ENCODE measurements at places on chromosomes 5 and 9.

DNA sequence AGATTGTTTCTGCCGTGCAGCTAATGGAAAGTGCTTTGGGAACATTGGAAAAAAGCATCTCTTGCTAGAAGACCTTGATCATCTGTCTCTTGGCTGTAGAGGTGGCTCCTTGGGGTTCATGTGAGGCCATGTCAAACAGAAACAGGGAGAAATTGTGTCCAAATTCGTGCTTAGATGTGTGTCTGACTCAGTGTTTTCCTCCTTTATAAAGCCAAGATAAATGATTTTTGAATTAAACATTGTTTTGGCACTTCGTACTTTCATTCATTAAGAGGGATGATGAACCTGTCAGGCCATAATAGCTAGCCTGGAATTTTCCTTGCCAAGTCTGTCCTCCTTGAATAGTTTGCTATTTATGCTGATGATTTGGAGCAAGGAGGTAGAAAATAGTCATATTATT is 143.8 kb downstream of the FBXL7 start:
- no peak for DNase-seq

GRCh38 chr9:113604393-113604792 is 140.9 kb downstream of the RGS3 start:
- no peak for DNase-seq

DNA sequence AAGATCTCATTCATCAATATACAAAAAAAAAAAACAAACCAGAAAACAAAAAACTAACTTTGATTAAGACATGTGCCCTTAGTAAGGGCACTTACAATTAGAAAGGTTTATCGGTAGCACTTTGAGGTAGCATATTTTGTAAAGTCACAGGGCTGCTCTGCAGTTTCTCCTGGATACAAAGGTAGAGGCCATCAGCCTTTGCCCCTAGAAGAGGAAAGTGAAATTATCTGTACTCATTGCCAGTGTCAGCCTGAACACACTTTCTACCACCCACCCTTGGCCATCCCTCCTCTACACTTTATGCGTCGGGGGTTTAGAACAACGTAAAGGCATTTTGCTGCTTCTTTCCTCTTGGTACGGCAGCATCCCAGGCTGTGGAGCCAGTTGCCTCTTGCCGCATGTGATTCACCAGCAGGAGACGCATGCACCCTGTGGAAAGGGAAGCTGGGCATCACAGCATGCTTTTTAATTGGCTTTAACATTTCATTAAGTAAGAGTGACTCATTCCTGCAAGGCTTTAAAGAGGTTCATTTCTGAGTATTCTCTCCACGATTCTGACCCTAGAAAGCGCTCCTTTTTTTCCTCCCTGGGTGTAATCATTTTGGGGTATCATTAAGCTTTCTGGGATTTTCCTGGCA is 84.6 kb downstream of the CEMIP2 start:
- DNase-seq, result no peak

DNA sequence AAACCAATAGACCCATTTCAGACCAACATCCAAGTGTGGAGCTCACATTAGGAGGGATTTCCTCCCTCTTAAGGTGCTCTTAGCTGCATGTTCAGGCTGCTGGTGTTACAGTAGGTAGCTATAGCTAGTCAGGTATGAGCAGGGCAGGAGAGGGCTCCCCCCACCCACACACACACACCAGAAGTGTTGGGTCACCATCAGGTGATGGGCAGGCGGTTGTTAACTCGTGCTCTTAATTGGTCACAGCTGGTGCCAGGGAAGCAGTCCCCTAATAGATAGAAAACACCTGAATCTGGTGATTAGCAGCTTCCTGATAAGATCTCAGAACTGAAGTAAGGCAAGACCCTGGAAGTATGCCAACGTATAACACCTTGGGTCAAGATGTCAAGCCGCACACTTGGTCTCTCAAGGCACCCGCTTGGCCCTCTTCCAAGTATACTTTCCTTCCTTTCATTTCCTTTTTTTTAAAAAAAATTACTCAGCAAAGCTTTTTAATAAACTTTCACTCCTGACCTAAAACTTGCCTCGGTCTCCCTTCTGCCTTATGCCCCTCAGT is 532.4 kb downstream of the DNAH5 start:
- DNase-seq, result no peak

- DNase-seq, result no peak
These were observed 32.9 kb downstream of the PRRX2 start for GRCh38 chr9:129698254-129698757.

GRCh38 chr5:138986186-138986800 is 111.2 kb upstream of the LRRTM2 start:
- no peak for DNase-seq

- no peak for DNase-seq
These were observed 475.9 kb downstream of the GABRG2 start for GRCh38 chr5:162543437-162543836.

GRCh38 chr5:120413686-120414085 is 50.4 kb upstream of the PRR16 start:
- no peak for DNase-seq

DNA sequence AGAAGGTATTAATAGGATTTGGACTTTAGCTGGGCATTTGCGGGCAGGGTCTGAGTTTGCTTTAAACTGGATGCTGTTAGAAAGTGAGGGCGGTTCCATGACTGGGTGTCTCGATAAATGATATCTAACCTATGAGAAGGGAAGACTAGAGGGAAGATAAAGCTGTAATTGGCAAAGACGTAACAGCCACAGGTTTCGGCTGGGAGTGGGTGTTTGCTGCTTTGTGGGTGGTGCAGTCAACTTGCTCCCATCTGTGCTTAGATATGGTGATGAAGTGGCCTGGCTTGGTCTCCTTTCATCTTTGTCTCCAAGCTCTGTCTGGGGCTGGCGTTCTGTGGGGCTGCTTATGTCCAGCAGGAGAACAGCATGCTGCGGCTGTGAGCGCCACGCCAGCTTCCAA is 23.3 kb downstream of the OR2V1 start:
- DNase-seq, result no peak

GRCh38 chr9:24095246-24095645 is 269.2 kb upstream of the ELAVL2 start:
- no peak for DNase-seq

DNA sequence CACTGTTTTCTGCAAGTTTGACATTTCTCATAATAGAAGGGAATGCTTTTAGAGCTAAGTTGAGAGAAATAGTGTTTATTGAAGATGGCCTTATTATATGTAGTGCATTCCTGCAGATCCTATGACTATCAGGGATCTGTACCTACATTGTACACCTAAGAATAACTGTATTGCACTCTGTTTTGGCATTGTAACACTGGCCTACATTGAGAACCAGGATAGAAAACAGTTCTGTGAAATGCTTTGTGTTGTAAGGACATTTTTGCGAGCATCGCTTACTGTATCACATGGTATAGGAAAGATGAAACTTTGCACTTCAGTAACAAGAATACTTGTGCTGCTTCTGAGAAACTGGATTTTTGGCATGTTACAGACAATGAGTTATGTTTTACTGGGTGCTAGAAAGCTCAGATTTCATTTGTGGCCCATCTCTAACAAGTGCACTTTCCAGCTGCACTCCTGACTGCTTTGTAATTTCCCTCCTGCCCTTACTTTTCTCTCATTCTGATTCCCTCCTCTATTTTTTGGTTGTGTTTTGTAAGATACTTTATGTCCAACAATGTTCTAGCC is 30.6 kb downstream of the C9orf85 start:
- DNase-seq, result no peak

- DNase-seq, result no peak
These were observed 4.1 kb downstream of the PTCD2 start for GRCh38 chr5:72324189-72324825.

GRCh38 chr5:67405101-67405364 is 208.4 kb upstream of the CD180 start:
- no peak for DNase-seq

DNA sequence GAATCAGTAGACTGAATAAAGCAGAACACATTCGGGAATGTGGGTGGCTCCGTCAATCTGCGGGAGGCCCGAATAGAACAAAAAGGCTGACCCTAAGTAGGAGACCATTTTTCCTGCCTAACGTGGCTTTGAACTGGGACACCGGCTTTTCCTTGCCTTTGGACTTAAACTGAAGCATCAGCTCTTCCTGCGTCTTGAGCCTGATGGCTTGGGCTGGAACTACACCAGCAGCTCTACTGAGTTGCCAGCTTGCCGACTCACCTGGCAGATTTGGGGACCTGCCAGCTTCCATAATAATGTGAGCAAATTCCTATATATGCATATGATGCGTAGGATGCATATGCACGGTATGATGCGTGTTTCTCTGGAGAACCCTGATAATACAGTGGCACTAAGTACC is 111.3 kb downstream of the DAPK1 start:
- DNase-seq, result no peak

DNA sequence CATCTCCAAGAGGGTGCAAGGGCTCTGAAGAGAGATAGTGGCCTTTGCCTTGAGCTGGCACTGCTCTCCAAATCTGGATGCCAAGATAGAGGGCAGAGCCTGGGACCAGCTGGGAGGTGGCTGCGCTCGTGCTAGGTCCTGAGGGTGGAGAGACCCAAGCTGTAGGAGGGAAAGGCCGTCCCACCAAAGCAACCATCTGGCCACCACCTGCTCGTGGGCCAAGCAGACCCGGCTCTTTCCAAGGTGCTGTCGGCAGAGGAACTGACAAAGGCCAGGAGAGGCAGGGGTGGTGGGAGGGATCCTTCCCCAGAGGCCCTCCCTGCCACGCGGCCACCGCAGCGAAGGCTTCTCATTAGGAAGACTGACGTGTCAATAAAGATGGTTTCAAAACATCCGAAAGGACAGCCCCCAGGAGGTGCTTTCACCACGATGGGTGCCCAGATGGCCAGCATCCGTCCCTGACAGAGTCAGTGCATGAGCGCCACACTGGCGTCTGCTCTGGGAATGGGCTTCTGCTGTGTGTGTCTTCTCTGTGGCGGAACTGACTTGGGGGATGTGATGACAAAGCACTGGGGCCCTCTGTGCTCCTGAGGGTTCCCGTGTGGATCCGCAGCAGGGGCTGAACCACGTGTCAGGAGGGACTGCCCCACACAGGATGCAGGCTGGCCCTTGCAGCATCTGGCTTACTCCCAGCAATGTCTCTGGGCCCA is 213.5 kb downstream of the FANCC start:
- no peak for DNase-seq

DNA sequence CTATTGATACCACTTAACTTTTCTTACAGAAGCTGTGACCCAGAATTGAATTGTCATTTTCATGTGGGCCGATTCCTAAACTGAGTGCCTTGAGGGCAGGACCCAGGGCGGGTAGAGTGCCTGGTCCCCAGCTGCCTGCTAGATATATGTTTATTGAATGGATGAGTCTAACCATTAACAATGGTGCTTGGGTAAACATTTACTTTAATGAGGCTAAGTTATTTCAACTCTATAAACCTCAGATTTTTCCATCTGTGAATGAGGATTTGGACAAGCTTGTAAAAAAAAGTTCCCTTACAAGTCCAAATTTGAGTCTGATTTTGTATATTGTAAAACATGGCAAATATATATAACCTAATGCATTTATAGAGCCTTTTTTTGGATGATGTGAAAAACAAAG is 181.8 kb upstream of the ELL2 start:
- no peak for DNase-seq

- no peak for DNase-seq
These were observed 39.2 kb upstream of the SHOC1 start for GRCh38 chr9:111833941-111834340.

GRCh38 chr9:32706725-32707100 is 71.2 kb upstream of the TAF1L start:
- DNase-seq, result no peak

Measured in stimulated activated CD8-positive, alpha-beta memory T cell treated with anti-CD3 and anti-CD28 coated beads, Interleukin-4, amount 100 ng/mL, for 1 hour (primary cell).